NCI-H774 (cell line): ENCODE measurements at places on chromosomes 4 and X.
A peak's percentile ranks its signal among the peaks of the same experiment; 100 is the strongest.

- DNase-seq: no peak
Observed at GRCh38 chr4:52780617-52781354, 29.6 kb upstream of the ERVMER34-1 start.

DNA sequence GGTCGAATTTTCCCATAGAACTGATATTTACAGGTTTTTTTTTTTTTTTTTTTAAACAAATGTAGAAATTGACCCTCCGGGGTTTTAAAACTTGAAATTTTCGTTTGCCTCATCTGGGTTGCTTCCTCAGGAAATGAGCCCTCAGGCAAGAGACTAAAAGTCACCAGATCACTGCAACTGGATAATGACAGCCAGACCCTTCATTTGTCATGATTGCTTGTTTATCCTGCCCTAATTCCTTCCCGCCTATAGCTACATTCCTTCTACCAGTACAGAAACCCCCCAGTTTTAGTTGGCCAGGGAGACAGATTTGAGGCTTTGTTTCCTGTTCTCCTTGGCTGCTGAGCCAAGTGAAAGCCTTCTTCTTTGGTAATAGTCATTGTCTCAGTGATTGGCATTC lies 44.0 kb upstream of the IGFBP7 start:
- DNase-seq: no peak

GRCh38 chrX:53319614-53320542 lies 38.5 kb upstream of the IQSEC2 start:
- no peak for DNase-seq

- peak; percentile 1 for DNase-seq
Observed at GRCh38 chrX:100895365-100896075, 21.4 kb upstream of the NOX1 start.

DNA sequence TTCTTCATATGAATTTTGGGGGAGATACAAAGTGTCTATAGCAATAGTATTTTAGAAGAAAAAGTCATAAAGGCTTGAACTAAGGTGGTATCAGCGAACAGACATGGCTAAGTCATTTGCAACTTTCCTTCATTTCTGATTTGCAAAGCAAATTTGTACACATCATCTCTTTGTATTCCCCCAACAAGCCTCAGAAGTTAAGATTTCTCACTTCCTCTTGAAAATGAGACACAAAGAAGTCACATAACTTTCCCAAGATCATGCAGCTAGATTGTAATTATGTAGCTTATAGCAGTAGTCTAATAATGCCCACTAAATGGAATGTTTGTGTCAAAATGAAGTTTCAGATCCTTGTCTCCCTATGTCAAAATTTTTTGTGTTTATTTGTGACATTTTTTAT lies 709.8 kb upstream of the HS3ST1 start:
- no peak for DNase-seq

DNA sequence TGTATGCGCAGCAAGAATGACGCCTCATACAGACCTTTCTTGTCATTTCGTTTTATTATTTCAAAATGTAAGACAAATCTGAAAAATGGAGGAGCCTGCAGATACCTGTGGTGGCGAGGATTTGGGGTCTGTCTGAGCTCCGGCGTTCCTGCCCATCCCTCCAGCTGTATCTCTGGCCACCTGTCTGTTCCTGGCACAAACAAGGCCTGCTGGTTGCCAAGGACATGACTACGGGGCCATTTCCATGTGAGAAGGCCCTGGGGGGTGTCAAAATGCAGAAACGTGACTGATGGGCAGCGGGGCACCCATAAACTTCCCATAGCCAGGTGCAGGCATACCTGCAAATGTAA lies 591 bp upstream of the TSPAN7 start:
- no peak for DNase-seq

- DNase-seq: no peak
Observed at GRCh38 chr4:94334476-94334875, 8.2 kb downstream of the HPGDS start.
